Stimulated activated CD4-positive, alpha-beta T cell treated with anti-CD3 and anti-CD28 coated beads, Interleukin-15, amount 100 ng/mL, for 1 hour (primary cell): ENCODE measurements at places on chromosomes 11 and 22.
A peak's percentile ranks its signal among the peaks of the same experiment; 100 is the strongest.

DNA sequence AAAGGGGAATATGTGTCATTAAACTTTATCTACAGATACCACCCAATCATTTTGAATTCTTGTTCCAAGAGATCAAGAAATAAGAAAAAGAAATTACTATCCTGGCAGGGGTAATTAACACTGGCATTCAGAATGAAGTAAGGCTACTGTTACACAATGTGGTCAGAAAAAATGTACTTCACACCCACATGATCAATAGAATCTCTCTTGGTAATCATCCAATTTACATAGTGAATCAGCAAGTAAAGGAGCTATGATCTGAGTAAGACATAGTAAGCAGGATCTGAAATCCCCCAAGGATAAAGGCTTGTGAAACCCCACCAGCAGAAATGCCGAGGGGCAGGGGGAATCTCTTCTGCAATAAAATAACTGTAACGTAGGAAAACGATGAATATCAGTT lies 466.5 kb downstream of the FAM181B start:
- DNase-seq = no peak

DNA sequence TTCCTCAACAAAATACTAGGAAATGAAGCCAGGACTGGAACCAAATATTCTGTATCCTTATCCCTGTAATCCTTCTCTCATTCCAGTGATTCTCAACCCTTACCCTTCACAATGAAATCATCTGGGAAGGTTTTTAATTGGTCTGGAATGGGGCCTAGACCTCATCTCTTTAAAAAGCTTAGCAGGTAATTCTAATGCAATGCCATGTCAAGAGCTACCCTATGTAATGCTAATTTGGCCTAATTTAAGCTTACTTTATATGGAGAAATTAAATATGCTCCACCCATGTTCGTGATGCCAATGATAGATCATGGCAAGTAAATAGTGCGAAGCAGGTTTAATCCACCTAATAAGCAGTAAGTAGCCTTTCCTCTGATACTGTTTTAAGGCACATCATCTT lies 101.7 kb downstream of the SGSM3 start:
- no peak for DNase-seq

DNA sequence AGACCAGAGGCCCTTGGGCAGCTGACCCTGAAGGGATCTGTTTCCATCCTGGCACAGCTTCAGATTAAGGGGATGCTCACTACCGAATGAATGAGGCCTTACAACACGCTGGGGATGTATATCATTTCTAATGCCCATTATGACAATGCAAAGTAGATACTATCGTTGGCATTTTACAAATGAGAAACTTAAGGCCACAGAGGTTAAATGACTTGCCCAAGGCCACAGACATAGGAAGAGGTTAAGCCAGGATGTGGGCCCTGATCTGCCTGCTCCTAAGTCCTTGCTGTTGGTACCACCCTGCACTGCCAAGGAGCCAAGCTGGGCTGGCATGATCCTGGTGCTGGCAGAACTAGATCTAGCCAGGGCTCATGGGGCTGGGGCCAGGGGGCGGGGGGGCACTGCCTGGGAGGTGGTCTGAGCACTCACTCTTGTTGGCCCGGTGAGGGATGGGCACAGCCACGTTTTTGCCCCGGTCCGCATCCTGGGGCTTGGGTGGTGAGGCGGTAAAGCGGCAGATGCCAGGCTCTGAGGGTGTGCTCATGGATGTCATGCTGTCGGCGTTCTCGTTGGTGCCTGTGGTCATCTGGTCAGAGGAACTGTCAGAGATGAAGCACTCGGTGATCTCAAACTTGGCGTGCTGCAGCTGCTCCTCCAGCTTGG lies 102.8 kb downstream of the CEP164 start:
- DNase-seq = no peak

GRCh38 chr11:67484847-67485311 lies 2.1 kb downstream of the AIP start:
- DNase-seq = no peak

GRCh38 chr22:35155403-35156025 lies 89.6 kb downstream of the ISX start:
- no peak for DNase-seq

DNA sequence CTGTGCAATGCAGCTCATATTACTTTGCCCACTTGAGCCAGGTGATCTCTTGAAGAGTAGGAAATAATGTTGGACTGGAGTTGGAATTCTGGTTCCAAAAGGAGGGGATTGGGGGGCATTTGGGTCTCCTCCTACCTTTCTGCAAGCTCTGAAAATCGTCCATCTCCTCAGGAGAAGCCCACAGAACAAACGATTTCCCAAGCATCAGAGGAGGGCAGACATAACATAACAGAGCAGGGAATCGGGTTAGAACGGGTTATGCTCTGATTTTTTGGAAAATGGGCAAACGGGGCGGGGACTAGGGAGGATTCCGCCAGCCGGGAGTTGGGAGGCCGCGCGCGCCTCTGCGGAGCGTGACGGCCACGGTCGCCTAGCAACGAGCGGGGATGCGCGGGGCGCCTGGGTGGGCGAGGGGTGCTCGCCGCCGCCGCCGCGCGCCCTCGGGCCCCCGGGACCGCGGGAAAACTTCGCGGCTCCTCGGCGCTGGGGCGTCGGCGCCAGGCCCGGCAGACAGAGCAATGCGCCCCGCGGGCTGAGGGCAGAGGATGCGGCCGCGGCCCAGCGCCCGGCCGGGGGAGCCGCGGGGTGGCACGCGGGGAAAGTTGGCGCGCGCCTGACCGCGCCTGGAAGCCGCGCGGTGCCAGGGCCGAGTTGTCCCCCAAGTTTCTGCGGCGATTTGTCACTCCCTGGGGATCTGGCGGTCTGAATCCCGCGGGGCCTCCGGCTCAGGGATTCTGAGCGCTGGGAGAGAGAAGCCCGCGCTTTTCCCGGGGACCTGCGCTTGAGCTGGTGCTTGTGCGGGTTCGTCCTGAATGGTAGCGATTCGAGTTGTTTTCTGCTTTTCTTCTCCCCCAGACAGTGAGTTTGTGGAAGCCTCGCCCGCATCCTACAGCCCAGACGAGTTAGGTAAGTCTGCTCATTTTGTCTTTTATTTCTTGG lies 27.8 kb upstream of the AMOTL1 start:
- DNase-seq = no peak

- no peak for DNase-seq
These were observed 46.9 kb upstream of the OR4B1 start for GRCh38 chr11:48169717-48170116.

DNA sequence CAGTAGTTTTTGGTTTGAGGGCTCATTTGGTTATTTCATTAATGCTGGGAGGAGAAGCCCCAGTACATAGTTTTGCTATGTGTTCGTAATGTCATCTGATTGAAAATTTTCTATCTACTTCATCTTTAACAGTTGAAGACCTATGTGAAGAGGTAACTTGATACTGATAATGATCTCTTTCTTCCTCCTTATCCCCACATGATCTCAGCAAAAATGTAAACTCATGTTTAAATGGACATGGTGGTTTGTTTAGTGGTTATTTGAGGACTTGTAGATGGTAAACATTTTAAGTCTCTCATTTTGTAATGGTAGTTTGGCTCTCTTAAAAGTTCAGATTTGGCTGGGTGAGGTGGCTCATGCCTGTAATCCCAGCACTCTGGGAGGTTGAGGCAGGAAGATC lies 53.7 kb upstream of the SPTBN2 start:
- DNase-seq = no peak

GRCh38 chr22:18031695-18032454 lies 7.5 kb upstream of the MICAL3 start:
- DNase-seq = no peak

DNA sequence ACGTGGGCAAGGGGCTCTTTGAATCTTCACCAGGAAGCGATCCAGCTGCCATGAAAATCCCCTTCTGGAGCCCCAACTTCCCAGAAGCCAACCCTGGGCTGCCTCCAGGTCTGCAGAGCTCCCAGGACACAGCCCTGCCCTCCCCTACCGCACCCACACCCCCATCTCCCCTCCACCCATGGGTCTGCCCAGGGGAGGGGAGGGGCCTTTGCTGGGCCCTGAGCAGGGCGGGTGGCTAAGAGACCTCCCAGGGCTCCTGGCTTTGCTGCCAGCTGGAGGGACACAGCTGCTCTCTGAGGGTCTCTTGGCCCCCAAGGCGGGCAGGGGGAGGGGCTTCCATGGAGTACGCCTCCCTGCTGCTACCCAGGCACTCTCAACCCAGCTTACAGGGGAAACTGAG lies 64.1 kb downstream of the WNT7B start:
- DNase-seq = no peak

DNA sequence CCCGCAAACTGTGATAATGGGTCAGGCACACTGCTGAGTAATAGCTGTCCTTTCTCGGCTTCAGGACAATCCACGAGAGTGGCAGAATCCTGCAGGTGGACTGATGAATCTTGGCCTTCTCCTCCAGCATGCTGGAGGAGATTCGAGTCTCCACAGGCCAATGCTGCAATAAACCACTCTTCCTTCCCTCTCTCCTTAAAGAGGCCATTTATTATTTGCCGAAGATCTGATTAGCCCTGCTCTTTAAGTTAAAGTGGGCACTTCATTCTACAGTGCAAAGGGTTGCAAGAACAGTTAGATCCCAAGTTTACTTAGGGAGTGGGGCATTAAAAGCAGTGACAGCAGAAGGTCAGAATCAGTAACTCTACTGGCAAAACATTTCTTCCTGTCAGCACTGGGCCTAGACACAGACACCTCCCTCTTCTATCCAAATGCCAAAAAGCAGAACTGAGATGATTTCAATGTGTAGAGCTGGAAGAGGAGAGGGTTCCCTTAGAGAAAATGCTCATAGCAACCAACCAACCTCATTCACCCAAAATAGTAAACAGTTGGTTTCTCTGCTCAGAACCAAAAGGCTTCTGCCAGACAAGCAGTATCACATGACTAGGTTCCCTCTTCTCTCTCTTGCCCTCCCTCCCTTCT lies 121.7 kb downstream of the SGSM3 start:
- no peak for DNase-seq

DNA sequence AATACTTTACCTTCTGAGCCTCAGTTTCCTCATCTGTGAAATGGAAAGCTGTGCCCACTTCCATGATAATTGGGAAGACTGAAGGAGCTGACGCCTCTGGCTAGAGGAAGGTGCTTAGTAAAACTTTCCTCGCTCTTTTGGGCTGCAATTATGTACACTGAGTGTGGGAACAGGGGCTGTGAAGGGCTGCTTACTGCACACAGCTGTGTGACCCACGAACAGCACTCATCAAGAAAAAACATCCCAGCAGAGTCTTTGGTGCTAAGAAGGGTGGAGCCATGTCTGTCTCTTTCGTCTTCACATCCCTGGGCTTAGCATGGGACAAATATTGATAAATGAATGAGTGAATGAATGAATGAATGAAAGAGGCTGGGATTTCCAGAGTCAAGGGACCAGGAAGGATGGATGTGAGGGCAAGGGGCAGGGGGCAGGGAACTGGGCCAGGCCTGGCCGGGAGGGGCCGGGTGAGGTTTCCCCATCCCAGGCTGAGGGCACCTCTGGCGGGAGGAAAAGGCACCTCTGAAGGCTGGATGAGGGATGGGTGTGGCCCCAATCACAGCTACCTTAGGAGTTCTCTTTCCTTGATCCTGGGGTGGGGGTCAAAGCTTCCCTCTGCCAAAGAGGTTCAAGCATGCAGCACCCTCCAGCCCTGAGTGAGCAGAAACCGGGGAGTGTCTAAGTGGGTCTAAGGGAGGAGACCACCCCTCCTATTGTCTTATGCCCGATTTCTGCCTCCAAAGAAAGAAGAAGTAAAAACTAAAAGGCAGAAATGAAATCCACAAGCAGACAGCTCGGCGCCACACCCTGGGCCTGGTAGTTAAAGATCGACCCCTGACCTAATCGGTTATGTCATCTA lies 9.2 kb upstream of the CD5 start:
- DNase-seq = no peak

DNA sequence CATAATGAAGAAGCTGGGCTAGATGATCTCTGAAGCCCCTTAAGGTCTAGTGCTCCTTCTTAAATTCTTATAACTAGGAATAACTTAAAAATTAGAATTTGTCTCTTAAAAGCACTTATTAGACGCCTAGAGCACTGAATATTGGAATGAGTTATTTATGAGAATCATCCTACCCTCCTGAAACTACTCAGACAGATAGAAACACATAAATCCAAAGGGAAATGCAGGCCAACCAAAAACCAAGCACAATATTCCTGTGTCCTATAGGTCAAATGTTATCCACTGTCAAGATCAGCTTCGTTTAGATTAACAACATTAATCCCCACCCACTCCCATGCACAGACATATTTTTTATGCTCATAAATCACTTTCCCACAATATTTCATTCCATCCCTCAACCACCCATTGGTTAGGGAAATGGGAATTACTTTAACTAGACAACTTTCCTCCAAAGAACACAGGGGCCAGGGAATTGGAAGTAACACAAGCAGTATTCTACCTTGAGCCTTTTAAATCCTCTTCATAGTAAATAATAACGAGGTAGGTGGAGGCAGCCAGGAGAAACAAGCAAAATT lies 87.1 kb downstream of the CD44 start:
- no peak for DNase-seq

DNA sequence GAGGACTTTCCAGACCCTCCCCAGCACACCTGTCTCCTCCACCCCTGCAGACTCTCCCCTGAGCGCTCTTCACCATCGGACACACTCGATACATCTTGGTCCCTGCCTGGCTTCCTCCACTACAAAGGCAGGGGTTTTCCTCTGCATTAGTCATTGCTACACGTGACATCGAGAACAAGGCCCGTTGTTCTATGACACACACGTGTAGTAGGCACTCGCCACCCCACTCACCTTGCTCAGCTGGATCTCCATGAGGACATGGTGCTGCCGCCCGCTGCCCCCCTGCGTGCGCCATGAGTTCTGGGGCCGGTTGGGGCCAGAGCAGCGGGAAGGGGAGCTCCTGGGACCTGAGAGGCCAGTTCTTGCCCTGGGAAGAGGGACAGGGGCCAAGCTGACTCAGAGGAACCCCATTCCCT lies 16.7 kb downstream of the ATG2A start:
- peak; percentile 38 for DNase-seq

GRCh38 chr22:34902335-34902734 lies 163.6 kb upstream of the ISX start:
- no peak for DNase-seq

GRCh38 chr11:116939499-116939898 lies 102.1 kb upstream of the APOA1 start:
- no peak for DNase-seq

DNA sequence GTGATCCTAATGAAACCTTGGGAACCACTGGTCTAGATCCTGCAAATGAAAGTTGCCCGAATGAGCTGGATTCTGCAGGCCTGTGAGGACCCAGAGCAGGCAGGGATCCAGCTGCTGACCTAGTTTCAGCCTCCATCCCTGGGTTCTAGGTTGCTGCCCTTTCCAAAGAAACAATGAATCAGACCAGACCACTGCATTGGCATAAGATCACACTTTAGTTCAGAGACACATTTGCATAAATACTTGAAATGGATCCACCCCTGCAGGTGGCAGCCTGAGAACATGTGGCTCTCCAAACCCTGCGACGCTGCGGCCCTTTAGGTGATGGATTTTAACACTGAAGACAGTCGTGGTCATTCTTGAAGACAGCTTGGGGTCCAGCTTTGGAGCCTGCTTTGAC lies 23.7 kb downstream of the ADAMTS8 start:
- no peak for DNase-seq

- DNase-seq = no peak
These were observed 81.0 kb downstream of the CCDC34 start for GRCh38 chr11:27281740-27282590.

DNA sequence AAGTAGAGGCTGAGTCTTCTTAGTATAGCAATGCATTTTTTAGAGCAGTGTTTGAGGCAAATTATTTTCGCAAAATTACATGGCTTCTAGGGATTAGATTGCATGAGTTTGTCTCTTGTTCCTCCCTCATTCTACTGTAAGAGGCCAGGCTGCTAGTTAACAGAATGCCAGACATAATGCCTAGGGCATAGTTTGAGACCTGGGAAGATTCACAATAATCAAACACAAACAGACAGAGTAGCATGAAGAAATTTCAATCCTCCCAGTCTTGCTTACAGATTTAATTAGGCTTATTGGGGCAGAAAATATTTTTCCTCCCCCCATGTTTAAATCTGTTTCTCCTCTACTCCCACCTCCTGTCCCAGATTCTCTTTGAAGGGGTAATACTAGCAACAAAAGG lies 48.3 kb downstream of the ARHGEF12 start:
- DNase-seq = no peak
